ENCODE measurements at places on chromosomes 12 and 14.

DNA sequence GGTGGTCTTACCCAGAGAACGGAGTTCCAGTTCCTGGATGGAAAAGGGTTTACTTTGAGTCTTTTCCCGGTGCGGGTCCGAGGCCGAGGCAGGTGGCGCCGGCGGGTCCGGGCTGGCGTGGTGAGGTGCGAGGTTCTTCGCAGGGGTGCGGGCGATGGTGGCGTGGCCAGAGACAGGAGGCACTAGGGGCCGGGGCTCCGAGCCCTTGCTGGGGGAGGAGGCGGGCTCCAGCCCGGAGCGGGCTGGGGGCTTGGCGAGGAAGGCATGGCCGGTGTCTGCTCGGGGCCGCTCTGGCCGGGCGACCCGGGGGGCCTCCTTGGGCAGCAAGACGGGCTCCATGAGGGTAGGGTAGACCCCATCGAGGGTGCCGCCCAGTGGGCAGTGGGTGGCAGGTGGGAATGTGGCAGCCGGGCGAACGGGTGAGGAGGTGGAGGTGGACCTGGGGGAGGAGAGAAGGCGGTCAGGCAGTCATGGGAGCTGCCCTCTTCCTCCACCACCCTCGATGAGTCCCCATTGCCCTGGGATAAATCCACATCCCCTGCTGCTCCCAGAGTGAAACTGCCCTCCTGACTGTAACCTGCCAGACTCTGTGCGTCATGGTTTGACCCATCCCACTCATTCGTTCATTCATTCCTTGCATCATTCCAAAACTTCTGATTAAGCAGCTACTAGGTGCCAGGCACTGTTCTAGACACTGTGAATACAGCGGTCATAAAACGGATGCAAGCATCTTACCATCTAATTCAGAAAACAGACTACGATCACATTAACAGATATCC, 42.0 kb downstream of the RFLNA start:
- no peak for DNase-seq

DNA sequence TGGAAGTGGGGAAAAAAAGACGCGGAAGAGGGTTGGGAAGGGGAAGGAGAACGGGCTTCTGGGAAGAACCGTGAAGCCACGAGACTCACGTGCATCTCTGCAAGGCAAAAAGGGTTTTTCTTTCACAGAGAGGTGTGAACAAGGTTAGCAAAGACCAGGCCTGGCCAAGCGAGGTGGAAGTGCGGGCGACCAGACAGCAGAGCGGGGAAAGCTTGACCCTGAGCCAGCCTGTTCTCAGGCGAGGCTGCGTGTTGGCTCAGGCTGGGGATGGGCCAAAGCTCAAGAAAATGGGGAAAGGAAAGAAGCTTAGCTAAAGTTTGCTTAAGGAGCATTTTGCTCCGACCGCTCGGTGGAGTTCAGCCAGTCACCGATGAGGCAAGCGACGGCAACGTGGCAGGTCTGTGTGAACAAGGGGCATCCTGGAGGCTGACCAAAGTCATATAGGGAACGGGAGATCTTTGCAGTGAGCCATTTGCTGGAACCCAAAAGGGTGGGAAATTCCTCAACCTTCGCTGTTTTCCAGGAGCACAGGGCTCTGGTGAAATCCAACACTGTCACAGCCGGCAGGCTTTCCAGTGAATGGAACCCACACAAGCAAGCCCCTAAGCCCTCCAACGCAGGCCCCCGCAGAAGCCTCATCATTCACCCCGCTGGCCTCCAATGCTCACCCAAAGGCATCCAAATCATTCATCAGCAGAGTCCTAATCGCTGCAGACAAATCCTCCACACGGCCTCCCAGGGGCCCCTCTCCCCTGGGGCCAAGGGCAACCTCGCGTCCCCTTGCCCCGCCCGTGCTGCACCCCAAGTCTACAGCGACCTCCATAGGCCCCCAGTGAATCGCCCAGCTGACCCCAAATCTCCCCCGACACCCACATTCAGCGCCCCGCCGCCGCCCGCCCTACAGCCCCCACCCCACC, 754 bp downstream of the ZNF605 start:
- DNase-seq, result peak; percentile 49

- no peak for DNase-seq
Measured at GRCh38 chr14:64388533-64389285, 556 bp downstream of the MTHFD1 start.

- DNase-seq, result no peak
Measured at GRCh38 chr14:93912782-93913181, 14.4 kb upstream of the FAM181A start.

GRCh38 chr14:22174412-22175277, 414.4 kb downstream of the DAD1 start:
- DNase-seq, result no peak

GRCh38 chr12:110699591-110700445, 10.9 kb upstream of the HVCN1 start:
- DNase-seq, result no peak

DNA sequence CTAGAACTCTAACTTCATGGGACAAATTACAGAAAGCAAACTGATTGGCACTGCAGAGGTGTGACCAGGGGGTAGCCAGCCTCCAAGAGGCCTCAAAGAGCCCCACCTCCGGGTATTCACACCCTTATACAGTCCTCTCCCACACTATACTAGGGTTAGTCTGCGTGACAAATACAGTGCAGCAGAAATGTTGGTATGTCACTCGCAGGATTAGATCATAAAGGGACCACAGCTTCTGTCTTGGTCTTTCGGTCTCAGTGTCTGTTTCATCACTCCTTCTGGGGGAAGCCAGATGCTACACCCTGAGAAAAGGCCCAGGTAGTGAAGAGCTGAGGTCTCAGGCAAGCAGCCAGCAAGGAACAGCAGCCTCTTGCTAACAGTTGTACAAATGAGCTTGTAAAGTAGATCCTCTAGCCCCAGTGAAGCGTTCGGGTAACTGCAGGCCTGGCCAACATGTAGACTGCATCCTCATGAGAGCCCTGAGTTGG, 68.9 kb upstream of the SAV1 start:
- DNase-seq, result peak; percentile 73

GRCh38 chr14:70885343-70886022, 21.8 kb upstream of the PCNX1 start:
- no peak for DNase-seq

DNA sequence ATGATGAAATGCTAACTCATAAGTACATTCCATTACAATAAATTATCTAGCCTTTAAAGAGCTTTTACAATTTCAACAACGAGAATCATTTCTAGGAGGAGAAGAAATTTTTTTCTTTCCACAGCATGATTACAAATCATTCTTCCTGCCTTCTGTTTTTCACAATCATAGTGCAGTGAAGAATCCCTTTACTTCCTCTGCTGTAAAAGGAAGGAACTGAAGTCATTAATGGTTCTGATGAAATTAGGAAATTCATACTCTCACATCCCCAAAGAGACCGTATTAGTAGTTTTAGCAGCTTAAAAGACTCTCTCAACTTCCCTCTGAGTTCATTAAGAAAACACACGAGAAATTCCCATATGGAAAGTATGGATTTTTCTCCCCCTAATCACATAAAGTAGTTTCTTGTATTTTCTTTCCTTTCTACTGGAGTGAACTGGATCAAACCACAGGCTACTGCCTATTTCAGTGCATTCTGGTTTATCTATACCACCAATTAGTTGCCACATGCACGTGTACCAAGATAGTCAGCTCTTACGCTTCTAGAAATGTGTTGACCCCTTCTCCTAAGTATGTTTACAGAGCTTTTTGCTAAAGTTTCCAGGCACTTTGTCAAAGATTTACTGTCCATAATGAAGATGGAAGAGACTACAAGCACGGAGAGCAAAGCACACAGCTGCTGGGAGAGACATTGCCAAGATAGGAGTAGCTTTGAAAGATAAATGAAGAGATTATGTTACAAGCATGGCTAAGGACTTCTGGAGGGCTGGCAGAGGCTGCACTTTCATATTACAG, 58.9 kb upstream of the KITLG start:
- no peak for DNase-seq

DNA sequence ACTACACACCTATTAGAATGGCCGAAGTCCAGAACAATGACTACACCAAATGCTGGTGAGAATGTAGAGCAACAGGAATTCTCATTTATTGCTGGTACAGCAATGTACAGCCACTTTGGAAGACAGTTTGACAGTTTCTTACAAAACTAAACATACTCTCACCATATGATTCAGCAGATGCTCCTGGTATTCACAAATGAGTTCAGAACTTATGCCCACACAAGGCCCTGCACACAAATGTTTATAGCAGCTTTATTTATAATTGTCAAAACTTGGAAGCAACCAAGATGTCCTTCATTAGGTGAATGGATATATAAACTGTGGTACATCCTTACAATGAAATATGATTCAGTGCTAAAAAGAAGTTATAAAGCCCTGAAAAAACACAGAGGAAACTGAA, 38.3 kb downstream of the PTHLH start:
- no peak for DNase-seq

DNA sequence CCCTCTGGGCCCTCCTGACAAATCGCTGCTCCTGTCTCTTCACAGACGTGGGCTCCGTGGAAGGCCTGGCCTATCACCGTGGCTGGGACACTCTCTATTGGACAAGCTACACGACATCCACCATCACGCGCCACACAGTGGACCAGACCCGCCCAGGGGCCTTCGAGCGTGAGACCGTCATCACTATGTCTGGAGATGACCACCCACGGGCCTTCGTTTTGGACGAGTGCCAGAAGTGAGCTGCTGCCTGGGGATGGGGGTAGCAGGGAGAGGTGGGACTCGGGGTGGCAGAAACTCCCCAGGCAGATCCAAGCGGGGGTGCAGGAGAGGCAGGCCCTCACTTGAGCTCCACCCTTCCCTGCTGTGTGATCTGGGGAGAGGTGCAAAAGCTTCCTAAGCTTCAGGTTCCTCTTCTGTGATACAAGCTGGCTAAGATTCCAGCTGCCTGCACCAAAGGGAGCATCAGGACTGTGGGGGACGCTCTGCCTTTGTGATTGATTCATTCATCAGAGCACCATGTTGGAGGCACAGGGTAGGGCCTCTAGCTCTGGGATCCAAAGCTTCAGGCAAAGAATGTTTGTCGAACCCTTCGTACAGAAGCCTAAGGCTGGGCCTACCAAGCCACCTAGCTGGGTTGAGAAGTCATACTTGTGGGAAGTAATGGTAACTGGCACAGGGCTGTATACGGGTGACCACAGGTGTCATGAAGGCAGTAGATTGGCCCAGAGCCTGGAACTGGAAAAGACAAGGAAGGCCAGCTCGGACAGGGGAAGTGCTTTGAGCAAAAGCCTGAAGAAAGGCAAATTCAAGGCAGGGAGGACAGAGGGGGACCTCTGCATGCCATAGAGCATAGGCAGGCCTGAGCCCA, 29.1 kb upstream of the NXPH4 start:
- DNase-seq, result no peak

DNA sequence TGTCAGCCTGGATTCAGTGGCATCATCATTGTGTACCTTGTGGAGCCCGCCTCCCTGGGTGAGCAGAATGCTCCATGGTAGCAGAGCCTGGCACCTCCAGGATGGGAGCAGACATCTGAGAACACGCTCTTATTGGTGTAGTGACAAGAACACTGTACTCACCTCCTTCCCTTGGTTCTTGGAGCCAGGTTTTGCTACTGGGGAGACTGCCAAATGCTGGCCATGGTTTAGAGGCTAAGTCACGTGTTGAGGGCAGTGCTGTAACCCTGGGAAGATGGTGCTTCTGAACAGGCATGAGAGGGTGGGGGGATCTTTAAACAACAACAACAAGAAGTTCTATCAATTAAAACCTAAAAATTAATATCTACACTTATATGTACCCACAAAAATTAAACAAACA, 47.6 kb upstream of the ASPG start:
- no peak for DNase-seq

- DNase-seq, result peak; percentile 60
Measured at GRCh38 chr14:95260537-95261361, 59.0 kb downstream of the CLMN start.

DNA sequence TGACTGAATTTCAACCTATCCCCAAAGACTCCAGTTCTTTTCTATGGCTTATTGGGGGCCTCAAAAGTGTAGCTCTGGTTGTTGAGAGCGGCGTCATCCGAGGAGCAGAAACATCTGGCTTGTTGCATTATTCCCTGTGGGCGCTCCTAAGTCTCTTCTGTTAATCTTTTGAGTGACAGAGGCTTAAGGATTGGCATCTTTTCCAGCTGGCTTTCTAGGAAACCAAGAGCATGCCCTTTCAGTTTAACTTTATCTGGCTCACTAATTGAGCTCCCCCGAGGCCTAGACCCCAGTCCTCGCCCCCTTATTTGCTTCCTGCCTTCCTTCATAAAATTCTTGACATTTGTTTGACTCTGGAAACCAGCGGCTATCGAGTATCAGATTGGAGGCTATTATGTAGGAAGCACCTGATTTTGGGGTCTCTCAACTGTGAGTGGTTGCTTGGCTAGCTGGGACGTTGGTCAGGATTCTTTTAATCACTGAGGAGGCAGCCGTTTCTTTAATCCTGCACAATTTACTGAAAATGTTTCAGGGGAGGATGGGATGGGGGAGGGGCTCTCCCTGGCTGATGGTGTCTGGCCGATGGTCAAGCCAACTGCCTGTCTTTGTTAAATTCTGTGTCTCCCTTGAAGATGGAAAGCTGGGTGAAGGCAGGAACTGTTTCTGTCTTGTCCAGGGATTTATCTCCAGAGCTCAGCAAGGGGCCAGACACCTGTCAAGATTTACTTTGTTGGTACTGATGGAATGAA, 3.1 kb downstream of the SMOC1 start:
- no peak for DNase-seq

DNA sequence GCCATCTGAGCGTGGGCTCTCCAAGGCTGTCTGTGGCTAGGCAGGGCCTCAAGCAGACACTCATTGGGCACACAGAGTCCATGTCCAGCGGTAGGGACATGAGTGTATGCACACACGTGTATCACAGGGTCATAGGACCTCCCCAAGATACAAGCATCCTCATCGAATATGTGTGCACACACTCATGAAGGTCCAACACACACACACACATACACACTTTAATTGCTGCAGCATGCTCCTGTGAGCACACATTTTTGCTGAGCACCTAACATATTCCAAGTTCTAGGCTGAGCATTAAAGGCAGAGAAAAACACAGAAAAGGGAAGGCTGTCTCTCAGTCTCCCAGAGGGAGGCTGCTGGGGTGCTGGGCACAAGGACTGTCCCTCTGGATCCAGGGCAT, 59.3 kb upstream of the TBX3 start:
- DNase-seq, result no peak

DNA sequence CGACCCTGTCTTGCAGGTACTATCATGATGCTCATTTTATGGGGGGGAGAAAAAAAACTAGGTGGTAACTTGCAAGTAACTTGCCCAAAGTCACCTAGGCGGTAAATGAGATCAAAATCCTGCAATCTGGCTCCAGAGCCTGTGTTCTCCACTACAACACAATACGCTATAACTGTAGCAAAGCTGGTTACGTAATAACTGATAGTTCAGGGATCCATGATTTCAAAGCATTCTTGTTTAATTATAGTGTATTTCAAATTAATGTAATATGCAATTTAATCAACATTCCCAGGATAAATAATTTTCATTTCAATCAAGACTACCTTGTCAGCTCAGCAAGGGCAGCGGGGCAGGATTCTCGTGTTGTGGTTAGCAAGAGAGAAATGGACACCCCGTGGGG, 31.7 kb downstream of the BBS10 start:
- DNase-seq, result no peak

All from GM13977 (cell line).